ENCODE measurements at places on chromosomes 2 and 18.

- no peak for DNase-seq
These were observed 43.0 kb downstream of the MEMO1 start for GRCh38 chr2:31967790-31968189.

DNA sequence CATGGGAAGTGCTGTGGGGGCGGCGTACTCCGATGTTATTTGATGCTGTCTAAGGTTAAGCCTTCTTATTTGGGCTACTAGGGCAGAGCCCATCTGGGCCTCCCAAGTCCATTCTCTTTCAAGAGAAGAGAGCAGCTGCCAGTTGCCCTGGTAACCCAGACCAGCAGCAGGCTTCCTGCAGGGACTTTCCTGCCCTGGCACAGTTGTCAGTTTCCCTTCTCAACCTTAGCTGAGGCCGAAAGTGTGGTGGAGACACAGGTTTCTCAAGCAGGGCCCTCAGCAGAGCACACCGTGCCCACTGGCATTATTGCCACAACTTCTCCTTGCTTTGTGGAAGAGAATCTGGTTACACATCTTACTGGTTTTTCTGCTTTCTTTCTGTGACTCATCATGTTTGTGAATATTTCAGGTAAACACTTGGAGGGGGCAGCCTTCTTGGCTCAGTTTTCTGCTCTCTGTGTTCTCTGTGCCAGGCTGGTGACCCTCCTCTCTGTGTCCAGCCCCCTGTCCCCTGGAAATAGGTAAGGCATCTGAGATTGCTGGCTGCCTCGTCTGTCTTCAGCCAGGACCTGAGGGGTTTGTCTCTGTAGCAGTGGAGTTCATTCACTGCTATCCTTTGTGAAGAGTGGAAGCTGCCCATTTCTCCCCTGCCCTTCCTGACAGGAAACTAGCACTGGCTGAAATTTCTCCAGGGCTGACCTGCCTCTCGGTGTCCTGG is 111.0 kb downstream of the B3GNT2 start:
- no peak for DNase-seq

DNA sequence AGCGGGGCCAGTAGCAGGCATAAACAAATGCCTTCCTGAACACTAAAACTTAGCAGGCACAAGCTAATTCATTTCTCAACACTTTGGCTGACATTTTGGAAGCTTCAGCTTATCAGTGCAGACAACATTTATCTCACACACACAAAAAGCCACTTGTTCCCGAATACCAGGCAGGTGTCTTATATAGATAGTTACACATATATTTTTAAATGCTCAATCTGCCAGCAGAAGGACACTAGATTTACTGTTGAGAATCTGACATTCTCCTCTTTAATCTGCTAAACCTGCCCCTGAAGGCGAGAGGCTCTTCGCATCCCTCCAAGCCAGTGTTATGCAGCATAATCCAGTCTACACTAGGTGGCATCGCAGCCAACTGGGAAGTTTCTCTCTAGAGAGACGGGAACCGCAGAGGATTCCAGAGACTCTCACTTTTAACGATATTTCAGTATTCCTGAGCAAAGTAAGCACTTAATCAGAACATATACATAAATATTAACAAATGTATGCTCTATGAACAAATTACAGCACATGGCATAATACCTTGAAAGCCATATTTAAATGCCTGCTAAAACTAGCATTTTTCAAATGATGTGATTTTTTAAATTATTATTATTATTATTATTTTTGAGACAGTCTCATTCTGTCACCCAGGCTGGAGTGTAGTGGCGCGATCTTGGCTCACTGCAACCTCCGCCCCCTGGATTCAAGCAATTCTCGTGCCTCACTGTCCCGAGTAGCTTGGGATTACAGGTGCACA is 90.2 kb upstream of the SCG2 start:
- no peak for DNase-seq

DNA sequence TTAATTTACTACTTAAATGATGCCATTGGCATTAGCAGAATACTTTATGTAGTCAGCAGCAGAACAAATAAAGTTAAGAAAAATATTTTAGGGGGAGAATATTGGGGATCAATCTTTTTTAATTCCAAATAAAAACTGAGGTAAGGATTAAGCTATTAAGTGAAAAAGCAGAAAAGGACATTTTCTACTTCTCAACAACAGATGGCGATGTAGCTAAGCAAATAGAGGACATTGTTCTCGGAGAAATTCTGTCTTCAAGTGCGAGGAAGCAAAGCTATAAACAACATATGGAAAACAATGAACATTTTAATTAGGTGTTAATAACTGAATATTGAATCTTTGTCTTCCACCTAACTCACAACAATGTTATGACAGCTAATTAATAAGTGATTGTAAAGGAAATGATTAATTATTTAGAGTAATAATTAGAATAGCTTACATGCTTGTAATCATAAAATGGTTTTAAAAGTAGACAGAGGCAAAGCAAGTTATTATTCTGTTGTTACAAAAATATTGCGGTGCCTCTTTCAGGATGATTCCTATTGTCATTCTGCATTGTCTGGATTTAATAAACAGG is 32.9 kb upstream of the CCDC93 start:
- no peak for DNase-seq

DNA sequence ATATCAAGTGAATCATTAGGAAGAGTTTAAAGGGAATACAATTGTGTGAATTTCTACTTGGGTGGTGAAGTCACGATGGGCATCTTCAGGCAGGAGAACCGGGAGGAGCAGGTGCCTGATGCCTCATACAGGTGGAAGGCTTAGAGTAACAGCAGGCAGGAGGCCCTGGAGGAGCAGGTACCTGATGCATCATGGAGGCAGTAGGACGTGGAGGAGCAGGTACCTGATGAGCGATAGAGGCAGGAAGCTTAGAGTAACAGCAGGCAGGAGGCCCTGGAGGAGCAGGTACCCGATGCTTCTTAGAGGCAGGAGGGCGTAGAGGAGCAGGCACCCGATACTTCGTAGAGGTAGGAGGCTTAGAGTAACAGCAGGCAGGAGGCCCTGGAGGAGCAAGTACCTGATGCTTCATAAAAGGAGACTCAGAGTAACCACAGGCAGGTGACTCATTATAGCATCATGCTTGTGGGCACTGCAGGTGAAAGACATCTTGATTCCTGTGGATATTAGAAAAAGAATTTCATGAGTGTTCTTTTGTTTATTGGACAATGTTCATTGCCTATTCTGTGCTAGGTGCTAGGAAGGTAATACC is 133.9 kb downstream of the ATP9B start:
- no peak for DNase-seq

- no peak for DNase-seq
These were observed 923 bp downstream of the AMER3 start for GRCh38 chr2:130756053-130756873.

GRCh38 chr2:227607941-227608340 is 6.7 kb downstream of the SCYGR3 start:
- DNase-seq = no peak

GRCh38 chr2:10220902-10221391 is 81.8 kb upstream of the HPCAL1 start:
- DNase-seq = no peak

DNA sequence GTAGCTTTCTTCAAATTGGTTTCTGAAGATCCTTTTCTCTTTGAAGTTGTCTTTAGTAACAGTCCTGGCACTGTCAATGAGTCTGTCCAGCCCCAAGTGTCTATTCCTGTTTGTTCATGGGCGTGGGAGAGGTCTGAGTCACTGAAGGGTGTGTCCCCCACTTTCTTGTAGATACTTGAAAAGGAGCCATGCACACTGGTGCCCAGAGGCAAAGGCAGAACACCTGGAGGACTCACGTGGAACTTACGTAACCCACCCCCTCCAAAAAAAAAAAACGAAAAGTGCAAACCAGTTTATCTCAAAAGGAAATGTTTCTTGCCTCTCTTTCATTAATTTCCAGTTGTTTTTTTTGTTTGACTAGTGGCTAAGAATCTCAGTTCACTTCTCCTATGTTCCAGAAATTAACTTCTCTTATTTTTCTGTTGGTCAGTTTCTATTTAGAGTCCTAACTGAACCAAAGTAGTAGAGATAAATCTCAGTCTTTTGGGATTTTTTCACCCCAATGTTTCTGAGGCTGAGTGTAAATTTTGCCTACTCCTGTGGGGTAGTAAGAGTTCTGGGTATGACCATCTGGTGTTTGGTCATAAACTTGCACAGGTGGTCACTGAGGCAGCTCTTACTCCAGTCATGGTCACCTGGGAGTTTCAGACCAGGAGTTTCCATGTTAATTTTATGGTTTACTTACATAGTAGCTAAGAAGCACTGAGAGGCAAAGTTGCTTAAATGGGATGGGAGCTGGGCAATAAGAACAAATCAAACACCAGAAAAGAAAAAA is 54.9 kb downstream of the DSC3 start:
- DNase-seq = no peak

GRCh38 chr2:84800194-84800805 is 80.6 kb downstream of the TRABD2A start:
- no peak for DNase-seq

- peak; percentile 73 for DNase-seq
These were observed 12.2 kb downstream of the FHOD3 start for GRCh38 chr18:36309436-36310391.

DNA sequence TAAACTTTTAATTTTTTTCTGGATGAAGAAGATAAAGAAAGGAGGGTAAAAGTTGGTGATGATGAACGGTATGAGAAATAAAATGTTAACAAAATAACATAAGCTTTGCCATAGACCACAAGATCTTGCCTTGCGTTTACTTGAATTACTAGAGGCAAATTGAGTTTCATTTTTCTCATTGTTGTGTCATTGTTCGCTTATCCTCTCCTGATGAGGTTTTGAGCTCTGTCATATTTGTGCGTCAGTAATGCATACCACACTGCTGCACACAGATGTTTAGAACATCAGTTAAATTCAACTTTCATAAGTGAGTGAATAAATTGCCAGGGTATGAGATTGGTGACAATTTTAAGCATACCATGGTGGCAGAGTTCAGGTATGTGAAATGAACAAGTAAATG is 843.6 kb downstream of the SUCLG1 start:
- DNase-seq = no peak

GRCh38 chr18:47677952-47678351 is 252.5 kb downstream of the SMAD2 start:
- no peak for DNase-seq

- DNase-seq = no peak
These were observed 228.4 kb downstream of the MGAT5 start for GRCh38 chr2:134482131-134482723.

- DNase-seq = no peak
These were observed 24.4 kb downstream of the CAPN14 start for GRCh38 chr2:31192851-31193392.

- DNase-seq = no peak
These were observed 73.6 kb downstream of the VWA3B start for GRCh38 chr2:98160554-98160953.

GRCh38 chr2:3169106-3169870 is 208.3 kb downstream of the EIPR1 start:
- DNase-seq = no peak

DNA sequence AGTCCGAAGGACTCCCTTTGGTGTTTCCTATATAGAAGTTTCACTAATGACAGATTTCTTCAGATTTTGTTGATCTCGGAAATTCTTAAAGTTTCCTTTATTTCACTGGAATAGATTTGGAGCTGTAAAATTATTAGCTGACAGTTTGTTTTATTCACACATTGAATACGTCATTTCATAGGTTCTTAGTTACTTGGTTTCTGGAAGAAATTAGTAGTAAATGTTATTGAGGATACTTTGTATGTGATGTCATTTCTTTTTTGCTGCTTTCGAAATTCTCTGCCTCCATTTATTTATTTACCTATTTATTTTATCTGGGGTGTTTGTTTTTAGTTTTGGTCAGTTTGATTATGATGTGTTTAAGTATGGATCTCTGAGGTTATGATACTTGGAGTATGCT is 1205.9 kb upstream of the GYPC start:
- no peak for DNase-seq

GRCh38 chr2:104447831-104448434 is 406.0 kb upstream of the POU3F3 start:
- no peak for DNase-seq

DNA sequence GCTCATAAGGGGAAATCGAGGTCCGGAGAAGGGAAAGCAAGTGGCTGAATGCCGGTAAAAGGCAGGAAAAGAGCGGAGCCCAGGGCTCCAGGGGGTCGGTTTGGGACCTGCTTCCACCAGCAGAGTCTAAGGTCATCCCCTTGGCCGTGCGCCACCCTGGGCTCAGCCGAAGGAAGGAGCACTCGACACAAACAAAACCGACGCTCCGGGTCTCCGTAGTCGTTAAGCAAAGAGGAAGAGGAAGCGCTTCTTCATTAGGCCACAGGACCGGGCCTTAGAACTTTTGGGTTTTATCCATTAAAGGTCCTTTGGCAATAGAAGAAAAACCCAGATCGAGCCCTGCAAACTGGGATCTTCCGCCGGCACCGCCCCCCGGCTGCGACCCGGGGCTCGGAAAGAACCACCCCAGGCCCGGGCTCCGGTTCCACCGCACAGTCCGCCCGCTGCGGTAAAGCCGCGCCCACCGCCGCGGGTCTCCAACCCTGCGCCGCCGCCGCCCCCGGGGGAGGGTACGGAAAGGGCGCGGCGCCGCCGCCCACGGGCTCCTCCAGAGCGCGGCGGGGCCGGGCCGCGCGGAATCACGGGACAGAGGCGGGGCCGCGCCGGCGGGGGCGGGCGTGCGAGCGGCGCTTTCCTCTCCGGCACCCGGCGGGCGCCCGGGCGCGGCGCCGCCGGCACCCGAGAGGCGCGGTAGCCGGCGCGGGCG is at the start of gene TTL:
TSS of gene TTL (plus strand) at position 629 of the 706 bp plus-strand sequence. CDS start 189 bp downstream, outside the sequence.
- peak; percentile 79 for DNase-seq

GRCh38 chr2:109184368-109184767 is 55.4 kb downstream of the SH3RF3 start:
- DNase-seq = no peak

DNA sequence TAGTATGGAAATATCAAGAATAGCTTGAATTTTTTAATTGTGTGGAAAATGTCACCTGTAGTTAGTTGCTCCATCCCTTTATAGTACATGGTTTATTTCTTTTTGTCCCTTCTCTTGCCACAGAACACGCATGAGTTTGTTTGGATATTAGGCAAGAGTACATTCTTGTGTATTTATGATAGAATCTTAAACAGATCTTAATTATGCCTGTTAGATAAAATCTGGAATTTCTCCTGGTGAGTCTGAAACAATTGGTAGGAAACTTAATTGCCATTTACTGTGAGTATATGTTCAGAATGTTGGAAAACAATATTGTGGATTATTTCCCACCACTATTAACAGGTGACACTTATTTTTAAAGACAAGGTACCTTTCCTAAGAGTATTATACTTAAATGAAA is 30.2 kb upstream of the CABYR start:
- DNase-seq = no peak

- DNase-seq = no peak
These were observed 12.0 kb downstream of the SFTPB start for GRCh38 chr2:85655961-85656417.

GRCh38 chr18:21741312-21741561 is 645 bp downstream of the MIB1 start:
- peak; percentile 79 for DNase-seq

GRCh38 chr2:215431778-215432758 is 3.8 kb downstream of the FN1 start:
- DNase-seq = no peak

- no peak for DNase-seq
These were observed 66.5 kb downstream of the ALPK2 start for GRCh38 chr18:58562146-58562998.
